ENCODE measurements at places on chromosomes 4 and X.

DNA sequence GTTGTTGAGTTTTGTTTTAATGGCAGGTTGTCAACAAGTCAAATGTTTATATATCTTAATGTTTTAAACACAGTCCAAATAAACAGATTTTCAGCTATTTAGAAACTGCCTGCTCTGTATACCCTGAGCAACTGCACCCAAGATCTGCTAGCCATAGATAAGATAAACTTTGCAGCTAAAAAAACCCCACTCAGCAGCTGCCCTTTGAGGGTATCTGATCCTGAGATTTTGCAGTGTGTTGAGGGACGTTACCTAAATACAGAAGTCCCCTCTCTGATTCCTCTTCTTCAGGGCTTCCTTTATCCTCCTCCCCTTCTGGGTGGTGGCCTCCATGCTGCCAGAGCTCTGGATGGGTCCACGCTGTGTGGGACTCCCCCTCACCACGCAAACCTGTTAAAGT is 11.0 kb upstream of the FGG start:
- no peak for DNase-seq

- DNase-seq = no peak
These were observed 7.6 kb downstream of the EIF4E start for GRCh38 chr4:98921292-98921691.

- no peak for DNase-seq
These were observed 54.3 kb downstream of the SLIT2 start for GRCh38 chr4:20305976-20306375.

DNA sequence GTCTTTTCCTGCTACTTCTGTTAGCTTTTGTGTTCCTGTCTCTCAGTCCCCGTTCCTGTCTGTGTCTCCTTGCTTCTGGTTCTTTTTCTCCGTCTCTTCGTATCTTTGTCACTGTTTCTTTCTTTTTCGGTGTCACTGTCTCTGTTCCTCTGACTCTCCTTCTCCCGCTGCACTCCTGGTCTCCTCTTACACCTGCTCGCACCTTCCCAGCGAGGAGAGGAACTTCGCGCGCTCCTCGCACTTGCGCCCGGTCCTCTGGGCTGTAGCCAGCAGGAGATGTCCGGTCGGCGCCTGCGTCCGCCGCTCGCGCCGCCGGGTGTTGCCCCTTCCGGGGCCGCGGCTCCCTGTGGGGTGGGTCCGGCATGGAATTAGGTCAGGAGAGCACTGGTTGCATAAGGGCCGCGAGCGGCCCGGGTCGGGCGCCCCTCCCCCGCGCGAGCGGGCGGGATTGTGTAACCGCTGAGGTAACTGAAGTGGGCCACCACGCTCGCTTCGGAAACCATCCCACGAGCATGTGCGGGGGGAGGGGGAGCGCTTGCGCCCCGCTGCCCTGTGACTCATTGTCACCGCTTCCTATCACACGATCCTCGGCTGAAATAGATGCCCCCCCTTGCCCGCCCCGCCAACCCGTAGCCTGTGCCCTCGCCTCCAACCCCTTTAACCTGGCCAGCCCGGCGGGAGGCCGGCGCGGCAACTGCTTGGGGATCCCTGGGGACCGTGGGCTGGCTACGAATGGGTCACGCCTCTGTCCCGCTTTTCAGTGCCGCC is 1.6 kb downstream of the LONRF3 start:
- DNase-seq = peak; percentile 52

DNA sequence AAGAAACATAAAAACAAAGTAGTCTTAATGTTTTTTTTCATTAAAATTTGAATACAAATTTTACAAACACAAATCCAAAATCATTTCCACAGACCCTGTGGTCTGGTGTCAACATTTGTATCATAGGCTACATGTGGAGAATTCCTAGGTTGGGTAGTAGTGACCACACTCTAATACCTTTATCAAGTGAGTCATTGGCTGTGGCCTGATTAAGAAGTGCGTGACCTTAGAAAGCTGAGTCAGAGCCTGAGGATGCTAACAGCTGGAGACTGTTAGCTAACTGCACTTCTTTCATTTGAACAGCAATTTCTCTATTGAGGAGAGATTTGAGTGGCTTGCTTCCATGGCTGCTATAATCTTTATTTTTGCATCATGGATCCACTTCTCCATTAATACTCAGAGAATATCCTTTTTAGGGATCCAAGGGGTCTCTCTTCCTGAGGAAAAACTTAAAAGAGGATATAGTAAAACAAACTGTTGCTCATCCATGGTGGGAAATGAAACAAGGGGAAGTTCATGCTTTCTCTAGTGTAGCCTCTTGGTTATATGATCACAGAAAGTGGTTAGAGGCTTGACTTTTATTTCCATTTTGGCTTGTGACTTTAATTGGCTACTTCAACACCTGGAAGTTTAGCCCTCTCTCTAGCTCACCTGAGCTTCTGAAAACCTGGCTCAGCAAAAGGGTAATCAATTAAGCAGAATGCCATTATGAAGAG is 335.8 kb downstream of the PABPC4L start:
- DNase-seq = no peak

GRCh38 chr4:13294961-13295605 is 189.1 kb downstream of the RAB28 start:
- no peak for DNase-seq

GRCh38 chr4:113292371-113293042 is 243.1 kb downstream of the ANK2 start:
- DNase-seq = no peak

- DNase-seq = no peak
These were observed 17.2 kb upstream of the RTL9 start for GRCh38 chrX:110341189-110342035.

GRCh38 chr4:149605601-149606378 is 209.9 kb downstream of the IQCM start:
- DNase-seq = no peak

DNA sequence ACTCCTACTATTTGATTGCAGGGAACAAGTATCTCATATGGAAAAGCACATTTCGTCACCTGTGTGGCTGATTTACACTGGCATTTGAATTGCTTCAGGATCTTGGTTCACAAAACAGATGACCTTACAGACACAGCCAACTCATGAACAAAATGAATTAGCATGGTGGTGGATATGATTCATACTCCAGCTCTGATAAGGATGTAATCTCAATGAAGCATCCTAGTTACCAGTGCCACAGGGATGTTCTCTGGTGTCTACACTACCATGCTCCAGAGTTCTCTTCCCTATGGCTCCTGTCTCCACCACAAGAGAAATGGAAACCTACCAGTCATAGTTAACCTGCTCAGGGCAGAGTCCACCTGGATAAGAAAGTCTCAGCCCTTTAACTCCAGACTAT is 40.7 kb downstream of the TEC start:
- DNase-seq = no peak

- no peak for DNase-seq
These were observed 95.9 kb downstream of the PDGFC start for GRCh38 chr4:156875704-156876103.

DNA sequence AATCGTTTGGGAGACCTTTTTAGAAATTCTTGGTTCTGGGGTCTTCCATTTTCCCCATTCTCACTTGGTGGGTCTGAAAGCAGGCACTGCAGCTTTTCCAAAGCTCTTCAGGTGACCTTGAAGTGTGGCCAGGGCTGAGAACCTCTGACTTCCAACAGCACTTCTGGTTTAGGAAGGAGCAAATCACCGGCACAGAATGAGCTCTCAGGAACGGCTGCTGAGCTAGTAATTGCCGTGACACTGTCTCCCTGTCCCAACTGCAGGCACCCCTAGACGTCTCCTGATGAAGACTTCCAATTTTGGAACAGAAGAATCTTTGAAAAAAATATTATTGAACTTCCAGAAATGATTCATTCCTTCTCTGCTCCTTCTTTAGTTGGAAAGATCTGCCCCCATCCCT is 31.3 kb downstream of the CD38 start:
- no peak for DNase-seq

DNA sequence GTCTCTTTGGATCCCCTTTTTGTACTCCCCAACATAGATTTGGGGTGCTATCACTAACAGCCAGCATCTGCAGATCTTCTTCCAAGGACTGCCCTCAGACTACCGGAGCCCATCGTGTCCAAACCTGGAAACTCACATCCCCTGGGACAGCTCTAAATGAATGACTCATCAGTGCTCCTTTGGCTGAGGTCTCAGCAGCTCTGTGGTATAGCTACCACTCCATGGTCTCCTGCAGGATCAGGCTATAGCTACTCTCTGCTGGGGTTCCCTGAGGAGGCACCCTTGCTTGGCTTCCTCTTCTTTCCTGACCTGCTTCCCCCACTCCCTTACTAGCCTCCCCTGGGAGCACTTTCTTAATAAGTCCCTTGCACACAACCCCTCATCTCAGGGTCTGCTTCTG is 97.5 kb upstream of the PRPS2 start:
- no peak for DNase-seq

GRCh38 chr4:78414116-78414515 is 137.5 kb upstream of the ANXA3 start:
- no peak for DNase-seq

GRCh38 chr4:67549123-67549522 is 3.8 kb upstream of the CENPC start:
- no peak for DNase-seq

DNA sequence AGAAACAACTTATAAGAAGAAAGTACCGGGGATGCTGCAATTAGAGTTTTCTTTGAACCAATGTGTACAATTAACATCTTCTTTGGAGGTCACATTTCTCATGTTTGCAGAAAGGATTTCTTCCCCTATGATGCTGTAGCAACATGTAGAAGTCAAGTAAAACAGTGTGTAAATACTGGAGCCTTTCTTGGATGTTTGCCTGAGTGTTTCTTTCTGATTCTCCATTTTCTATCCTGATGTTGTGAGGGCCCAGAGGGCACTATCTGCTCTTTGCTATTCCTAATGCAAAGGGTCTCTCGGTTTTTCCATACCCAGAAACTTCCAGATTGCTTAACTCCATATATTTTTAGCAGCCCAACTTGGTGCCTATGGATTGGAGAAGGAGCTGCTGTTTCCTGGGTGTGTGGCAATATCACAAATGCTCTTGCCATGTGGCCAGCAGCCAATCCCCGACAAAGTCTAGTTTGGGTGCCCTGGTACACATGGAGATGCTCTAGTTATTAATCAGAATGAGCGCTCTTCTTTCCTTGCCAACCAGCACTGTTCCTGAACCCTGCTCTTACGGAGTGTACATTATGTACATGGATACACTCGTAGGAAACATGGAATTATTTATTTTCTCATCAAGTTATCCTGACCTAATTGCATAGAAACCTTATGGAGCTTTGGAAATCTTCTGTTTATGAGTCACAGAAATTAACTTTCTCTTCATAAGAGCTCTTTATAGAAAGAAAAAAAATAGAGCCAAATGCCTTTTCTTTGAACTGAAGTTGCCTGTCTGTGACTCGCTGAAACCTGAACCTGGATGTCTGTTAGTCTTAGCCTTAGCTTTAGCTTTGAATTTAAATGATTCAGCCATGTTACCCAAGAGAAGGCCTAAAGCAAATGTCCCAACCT is 67.0 kb upstream of the GPC4 start:
- no peak for DNase-seq

- no peak for DNase-seq
These were observed 117.0 kb downstream of the TBL1X start for GRCh38 chrX:9581771-9582385.

DNA sequence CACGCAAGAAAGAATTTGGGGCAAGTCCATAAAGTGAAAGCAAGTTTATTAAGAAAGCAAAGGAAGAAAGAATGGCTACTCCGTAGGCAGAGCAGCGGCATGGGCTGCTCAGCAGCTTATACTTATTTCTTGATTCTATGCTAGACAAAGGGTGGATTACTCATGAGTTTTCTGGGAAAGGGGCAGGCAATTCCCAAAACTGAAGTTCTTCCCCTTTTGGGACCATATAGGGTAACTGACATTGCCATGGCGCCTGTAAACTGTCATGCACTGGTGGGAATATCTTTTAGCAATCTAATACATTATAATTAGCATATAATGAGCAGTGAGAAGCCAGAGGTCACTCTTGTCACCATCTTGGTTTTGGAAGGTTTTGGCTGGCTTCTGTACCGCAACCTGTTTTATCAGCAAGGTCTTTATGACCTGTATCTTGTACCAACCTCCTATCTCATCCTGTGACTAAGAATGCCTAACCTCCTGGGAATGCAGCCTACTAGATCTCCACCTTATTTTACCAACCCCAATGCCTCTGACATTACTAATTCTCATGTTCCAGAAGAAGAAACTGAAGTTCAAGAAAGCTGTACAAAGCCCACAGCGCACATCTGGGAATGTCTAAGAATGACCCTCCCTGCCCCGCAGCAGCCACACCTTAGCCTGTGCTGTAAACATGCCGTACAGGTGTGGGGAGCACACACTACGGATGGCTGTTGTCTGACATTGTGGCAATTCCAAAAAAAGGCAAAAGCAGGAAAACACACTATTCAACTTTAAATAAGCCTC is 18.6 kb downstream of the RXFP1 start:
- no peak for DNase-seq

DNA sequence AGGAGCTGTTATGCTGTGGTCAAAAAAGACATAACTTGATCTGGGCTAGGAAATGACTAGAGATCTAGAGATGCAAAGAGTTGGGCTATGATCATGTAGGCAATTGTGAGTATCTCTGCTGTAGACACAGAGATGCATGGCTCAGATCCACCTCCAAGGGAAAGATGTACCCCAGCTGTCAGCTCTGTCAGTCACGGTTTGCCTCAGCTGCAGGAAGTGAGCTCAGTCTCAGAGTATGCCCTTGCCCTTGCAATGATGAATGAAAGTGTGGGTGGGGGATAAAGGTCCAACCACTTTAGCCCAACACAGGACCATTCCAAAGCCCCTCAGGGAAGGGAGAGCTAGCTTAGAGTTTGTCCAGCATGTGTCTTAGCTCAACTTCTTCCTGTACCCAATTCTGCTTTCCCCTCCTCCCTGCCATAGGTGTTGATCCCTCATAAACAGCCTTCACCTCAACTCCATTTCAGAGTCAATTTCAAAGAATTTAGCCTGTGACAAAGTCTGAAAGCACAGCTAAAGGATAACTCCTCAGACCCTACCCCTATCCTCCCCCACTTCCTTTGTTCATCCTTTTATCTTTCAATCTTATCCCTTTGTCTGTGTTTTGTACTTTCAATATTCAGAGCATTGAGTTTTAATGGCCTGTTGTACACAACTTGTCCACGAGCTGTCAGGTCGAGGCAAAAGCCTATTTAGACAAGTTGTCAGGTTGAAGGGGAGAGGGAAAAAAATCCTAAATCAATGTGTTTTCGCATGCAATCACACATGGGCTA is 90.6 kb downstream of the MID1IP1 start:
- no peak for DNase-seq

- no peak for DNase-seq
These were observed 1001.2 kb downstream of the STIM2 start for GRCh38 chr4:27861802-27862201.

DNA sequence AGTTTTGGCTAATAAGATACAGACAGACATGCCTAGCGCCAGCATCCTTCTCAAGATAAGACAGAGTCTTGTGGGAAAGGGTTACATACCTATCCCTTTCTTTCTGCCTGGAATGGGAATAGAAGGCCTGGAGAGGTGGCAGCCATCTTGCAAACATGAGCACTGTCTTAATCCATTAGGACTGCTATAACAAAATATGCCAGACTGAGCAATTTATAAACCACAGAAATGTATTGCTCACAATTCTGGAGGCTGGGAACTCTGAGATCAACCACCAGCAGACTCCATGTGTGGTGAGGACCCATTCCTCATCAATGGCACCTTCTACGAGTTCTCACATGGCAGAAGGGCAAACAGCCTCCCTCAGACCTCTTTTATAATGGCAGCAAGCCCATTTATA is 26.5 kb upstream of the NEIL3 start:
- DNase-seq = no peak

GRCh38 chrX:65667503-65668376 is at the start of gene MSN:
TSS of gene MSN (plus strand) at chrX:65667654. CDS start at chrX:65667842, 188 bp downstream.
- peak; percentile 55 for DNase-seq
